ENCODE measurements at places on chromosomes 3 and 15.

DNA sequence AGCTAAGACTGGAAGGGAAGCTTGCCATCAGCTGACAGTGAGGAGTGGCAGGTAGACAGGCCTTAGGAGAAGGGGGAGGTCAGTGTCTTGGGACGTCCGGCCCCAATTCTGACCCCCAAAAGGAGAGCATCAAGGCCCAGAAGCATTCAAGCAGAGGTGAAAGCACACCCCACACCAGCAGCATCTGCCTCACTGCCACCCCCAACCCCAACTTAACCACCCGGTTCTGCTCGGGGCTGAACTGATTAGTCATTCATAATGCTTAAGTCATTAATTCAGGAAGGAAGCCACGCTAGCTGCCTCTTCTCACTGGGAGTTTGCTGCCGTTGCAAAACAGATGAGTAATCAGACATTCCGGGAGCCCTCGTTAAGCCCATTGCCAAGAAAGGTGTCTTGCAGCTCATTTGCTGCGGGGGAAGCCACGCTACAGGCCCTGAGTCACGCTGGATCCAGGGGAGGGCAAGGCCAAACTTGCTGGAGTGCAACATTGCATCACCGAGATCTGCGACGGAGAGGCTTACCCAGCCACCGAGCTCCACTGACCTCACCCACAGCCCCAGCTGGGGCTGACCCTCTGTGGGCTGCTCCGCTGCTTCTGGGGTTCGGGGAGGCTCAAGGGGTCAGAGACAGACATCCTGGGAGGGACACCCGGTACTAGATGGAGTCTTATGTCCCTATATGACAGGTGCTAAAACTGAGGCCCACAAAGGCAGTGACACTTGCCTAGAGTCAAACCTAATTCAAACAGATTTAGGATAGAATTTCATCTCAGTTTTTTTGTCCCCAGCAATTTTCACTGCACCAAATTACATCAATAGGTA is 46.4 kb upstream of the HES1 start:
- no peak for DNase-seq

DNA sequence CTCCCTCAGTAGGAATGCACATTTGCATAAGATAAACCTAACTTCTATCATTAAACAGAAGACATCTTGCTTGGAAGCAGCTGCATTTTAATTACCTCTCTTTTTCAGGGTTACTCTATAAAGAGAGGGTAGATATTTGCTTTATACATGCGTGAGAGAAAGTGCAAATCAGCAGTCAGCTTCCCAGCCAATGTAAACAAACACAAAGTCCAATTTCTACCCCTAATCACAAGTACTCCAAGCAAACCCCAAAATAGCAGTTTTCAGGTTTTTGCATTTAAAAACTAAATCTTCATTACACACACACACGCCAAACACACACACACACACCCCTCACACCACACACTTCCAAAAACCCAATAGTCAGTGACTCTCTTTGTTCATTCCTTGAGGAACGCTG is 303.9 kb upstream of the ALCAM start:
- no peak for DNase-seq

DNA sequence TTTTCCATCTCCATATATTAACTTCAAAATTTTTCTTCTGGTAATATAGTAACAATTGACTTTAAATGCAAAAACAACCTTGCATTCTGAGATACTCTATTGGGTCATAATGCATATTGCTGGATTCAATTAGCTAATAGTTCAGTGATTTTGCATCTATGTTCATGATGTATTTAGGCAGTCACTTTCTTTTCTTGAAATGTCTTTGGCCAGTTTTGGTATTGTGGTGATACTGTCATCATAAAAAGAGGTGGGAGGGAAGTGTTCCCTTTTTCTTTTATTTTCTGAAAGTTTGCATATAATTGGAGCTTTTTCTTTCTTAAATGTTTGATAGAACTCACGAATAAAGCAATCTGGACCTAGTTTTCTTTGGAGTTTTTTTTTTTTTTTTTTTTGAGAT is 67.4 kb upstream of the ZNF148 start:
- no peak for DNase-seq

DNA sequence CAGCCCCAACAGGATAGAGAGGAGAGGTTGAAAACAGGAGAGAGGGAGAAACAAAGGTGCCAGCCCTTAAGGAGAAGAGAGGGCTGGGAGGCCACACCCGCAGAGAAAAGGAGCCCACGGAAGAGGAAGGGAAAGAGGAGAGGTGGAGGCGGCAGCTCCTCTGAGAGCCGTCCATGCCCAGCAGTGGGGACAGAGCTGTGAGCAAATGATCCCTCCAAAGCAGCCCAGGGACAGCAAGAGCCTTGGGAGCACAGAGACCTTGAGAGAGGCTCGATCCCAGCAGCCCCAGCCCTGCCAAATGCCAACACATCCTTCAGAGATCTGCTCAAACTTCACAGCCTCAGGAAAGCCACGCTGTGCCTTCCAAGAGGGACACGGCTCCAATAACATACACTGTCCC is 66.7 kb upstream of the CORO2B start:
- DNase-seq, result no peak

DNA sequence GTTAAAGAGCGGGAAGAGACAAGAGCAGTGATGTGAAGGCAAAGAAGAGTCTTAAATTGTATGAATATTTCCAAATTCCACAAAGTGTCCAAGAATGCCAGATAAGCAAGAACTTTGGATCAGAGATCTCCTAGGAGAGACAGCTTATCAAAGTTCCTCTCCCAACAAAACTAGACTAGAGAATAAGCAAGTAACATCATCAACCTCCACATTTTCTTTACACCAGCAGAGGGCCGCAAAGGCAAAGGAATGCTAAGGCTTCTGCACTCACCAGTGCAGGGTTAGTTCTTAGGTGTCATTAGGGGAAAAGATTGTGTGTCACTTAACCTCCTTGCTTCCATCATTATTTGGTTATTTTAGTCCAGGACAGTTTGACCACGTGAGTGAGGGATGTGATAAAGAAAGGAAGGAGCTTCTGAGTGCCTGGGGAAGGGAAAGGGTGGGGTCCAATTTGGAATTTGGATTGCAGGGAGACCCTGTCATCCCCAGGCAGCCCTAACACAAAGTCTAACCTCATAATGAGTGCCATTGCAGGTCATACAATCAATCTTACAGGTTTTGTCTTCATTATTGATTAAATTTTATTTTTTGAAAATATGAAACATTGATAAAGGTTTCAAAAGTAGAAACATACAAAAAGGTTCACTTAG is 7.5 kb upstream of the CMTM6 start:
- DNase-seq, result peak; percentile 37

- no peak for DNase-seq
Measured at GRCh38 chr3:69058180-69058946, 6.2 kb upstream of the TMF1 start.

DNA sequence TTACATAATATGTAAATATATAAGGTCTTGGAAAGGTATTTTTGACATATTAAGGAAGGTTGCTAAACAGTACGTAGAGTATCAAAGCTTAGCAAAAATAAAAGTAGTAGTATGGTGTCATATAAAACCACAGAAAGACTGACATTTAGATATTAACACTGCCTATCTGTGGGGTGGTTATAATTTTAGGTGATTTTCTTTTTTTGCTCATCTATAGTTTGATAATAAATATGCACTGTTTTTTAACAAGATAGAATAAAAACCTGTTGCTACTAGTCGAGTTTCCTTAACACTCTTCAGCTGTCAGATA is 40.7 kb downstream of the ETV5 start:
- DNase-seq, result no peak

DNA sequence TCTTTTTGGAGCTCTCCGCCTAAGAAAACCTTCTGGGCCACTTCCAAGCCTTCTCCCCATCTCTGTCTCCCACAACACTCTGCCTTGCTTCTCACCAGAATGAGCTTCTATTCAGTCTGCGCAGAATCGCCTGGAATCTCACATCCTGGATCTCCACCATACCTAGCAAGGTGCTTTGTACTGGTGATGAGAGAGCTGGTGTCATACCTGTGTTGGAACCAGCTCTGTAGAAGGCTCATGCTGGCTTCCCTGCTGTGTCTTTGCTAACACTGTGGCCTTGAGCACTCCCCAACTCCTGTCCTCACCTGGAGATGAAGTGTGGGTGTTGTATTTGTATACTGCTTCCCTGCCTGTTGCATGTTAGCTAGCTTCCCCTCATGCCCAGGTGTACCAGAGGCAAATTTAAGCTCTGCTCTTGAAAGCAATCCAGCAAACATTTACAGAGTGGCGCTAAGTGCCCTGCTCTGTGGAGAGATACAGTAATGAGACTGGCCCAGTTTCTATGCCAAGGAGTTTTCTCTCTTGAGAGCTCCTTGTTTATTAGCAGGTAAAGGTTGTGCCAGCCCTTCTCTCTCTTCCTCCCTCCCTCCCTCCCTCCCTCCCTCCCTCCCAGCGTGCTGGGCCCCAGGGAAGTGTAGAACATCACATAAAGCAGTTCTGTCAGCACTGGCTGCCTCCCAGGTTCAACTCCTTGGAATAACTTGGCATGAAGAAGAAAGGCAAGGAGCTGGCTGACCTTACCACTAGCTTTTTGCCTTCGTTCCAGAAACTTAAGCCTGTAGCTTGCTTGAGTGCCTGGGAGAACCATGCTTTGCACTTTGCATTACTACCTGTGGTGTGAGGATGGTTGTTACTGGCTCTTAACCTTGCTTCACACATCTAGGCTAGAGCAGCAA is 54.9 kb downstream of the TRIM71 start:
- no peak for DNase-seq

DNA sequence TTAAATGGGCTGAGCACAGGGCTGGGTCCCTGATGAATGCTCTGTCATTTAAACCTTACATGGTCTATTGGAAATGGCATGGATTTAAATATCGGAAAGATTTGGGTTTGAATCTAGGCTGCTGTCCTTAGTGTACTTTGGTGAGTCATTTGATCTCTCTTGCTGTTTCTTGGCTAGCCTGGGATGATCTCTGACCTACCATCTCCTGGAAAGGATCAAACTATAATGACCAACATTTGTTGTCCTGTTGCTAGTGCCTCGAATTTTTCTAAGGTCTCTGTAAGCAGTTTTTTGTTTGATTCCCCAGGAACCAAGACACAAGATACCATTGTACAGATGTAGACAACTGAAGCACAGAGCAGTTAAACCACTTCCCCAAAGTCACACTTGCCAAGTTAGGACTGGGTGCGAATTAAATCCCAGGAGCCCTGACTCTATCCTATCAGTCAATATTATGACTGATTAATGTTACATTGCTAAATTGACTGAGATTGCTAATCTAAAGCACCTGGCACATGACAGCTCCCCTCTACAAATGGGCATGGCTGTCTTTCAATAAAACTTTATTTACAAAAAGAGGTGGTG is 244.9 kb upstream of the MCTP2 start:
- no peak for DNase-seq

DNA sequence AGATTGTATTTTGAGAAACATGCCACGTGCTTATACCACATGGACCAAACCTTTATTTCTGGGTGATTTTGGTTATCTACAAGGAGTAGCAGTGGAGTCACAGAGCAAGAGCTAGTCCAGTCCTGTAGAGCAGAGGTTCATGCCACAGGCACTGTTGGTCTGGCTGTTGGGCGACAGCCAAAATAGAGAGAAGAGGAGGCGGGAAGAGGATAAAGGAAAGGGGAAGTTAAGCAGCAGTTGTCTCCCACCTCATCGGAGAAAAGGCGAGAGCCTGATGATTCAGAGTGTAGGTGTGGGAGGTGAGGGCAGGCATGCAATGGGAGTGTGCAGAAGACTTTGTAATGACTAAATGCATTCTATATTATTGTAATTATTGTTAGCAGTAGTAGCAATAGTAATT is 237.5 kb upstream of the ROPN1 start:
- no peak for DNase-seq

DNA sequence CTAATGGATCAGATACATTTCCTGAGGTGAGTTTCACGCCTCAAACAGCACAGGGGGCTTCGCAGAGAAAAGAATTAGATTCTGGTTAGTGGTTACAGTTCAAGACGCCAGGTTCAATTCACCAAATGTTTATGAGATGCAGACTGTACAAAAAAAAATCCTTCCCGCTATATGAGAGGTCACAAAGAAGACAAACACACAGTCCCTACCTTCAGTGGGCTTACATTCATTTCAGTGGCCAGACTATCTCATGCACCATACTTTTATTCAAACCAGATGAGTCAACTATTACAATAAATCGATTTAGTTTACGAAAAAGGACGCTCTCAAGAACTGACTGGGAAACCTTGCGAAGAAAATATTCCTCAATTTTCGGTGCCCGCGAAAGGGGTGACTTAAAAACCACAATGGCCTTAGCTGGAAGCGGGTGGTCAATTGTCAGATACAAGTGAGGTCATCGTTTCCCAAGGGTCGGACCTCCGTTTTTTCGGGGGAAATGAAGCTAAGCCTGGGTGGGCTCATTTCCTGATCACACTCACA is 695 bp downstream of the METTL6 start:
- no peak for DNase-seq

- no peak for DNase-seq
Measured at GRCh38 chr3:141485641-141486495, 959 bp upstream of the RASA2 start.

DNA sequence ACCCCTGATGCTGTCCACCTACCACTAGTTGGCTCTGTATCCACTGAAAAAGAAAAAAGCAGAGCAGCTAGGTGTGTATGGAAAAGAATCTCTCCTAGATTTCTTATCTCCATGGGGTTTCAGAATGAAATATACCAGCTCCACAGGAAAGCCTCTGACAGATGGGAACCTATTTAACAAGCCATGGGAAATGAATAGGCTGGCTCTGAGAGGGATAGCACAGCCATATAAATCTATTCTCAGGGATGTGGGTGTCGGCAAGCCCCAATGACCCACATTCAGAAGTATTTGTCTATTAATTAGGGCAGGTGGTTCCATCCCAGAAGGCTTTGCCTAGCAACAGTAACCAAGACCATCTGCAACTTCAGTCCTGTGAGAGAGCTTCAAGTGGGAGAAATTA is 694.1 kb downstream of the AGBL1 start:
- DNase-seq, result no peak

DNA sequence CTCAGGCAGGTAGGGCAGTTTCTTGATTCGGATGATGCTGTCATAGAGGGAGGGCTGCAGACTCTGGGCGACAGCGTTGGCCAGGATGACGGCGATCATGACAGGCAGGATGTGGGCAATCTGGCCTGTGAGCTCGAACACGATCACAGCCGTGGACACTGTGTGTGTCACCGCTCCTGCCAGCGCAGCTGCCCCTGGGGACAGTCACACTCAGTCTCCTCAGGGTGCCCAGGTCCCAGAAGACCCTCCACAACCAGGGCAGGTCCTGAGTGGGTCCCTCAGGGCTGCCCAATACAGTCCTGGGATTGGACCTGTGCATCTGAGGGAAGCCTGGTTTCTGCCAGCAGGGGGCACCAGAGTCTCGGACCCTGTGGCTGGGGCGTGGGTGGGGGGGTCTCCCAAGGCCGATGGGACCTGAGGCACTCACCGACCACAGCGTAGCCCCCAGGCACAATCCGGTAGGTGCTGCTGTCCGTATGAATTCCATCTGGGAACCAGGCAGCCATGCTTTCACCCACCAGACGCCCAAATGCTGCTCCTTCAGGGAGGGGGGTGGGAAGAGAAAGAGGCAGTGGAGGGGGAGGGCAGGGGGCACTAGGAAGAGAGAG is 7.2 kb downstream of the CLCN2 start:
- no peak for DNase-seq

DNA sequence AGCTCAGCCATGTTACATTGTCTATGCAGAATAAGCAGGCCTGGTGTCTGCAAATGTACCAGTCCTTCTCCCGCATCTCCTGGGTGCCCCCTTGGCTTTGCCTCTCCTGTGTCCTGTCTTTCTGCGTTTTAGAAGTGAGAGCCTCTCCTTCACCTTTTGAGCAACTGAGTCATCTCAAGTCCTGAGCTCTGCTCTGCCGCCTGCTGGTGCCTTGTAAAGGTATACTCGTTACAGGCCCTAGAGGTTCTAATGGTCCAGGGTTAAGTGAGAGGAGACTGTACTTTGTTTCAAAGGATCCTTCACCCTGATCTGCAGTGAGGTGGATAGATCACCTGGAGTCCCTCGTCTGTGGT is 12.6 kb downstream of the GHRL start:
- DNase-seq, result no peak

GRCh38 chr3:166291186-166291955 is 454.1 kb upstream of the BCHE start:
- no peak for DNase-seq

Measured in stimulated activated CD4-positive, alpha-beta T cell treated with anti-CD3 and anti-CD28 coated beads, Interleukin-1b, Interleukin-23, amount 100 ng/mL, for 24 hours (primary cell).